LoVo (cell line): ENCODE measurements at places on chromosomes 3 and 15.

DNA sequence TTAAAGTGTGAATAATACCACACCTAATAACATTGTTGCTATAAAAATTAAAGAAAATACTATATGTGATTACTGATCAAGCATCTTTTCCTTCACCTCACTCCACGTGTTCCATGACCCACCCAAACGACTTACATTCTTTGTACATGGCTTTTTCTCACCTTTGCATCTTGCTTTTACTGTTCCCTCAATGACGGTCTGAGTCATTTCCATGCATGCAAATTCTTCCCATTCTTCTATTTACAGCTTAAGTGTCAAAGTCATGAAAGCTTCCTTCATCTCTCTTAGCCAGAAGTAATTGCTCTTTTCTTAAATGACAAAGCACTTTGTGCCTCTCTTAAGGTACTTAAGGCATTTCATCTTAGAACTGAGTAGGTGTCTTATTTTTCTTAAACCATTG lies 64.0 kb downstream of the GREM1 start:
- DNase-seq, result no peak

GRCh38 chr3:164186095-164186494 lies 892.2 kb downstream of the SI start:
- DNase-seq, result no peak

- no peak for DNase-seq
These were observed 49.4 kb downstream of the RBMS3 start for GRCh38 chr3:29329986-29330890.

DNA sequence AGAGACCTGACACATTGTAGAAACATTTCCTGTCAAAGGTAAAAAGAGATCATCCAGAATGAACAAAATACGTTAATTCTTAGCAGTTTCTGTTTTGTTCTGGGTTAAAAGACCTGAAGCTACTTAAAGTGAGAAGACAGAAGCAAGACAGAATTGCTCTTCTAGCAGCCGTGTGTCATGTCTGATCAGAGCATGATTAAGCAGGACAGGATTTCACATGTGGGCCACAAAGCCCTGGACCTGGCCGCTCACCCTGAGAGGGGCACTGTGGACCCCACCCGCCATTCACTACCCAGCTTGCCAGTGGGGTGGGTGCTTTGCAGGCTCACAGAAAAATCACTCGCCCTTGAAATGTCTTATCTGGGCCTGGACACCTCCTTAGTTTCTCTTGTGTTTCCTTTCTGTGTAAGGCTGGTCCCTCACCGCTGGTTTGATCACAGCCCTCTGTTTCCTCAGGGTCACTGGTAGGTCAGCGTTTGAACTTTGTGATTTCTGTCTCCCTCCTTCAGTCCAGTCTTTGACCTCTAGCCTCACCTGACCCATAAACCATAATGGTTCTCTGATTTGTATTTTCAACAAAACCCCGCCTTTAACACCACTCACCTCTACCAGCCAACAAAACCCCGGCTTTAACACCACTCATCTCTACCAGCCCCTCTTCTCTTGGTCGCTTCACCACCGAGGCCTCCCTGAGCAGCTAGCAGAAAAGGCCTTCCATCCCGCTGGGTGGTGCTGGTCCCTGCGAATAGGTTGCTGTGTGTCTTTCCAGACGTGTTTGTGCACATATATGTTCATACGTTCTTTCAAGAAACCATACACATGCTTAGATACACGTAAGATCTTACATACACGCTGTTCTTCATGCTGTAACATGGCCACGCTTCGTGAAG lies 185.0 kb downstream of the OR4M2 start:
- DNase-seq, result no peak

GRCh38 chr3:127422663-127423375 lies 135.0 kb upstream of the PRR20G start:
- DNase-seq, result no peak

GRCh38 chr3:146184241-146185015 lies 23.4 kb upstream of the PLOD2 start:
- peak; percentile 43 for DNase-seq

DNA sequence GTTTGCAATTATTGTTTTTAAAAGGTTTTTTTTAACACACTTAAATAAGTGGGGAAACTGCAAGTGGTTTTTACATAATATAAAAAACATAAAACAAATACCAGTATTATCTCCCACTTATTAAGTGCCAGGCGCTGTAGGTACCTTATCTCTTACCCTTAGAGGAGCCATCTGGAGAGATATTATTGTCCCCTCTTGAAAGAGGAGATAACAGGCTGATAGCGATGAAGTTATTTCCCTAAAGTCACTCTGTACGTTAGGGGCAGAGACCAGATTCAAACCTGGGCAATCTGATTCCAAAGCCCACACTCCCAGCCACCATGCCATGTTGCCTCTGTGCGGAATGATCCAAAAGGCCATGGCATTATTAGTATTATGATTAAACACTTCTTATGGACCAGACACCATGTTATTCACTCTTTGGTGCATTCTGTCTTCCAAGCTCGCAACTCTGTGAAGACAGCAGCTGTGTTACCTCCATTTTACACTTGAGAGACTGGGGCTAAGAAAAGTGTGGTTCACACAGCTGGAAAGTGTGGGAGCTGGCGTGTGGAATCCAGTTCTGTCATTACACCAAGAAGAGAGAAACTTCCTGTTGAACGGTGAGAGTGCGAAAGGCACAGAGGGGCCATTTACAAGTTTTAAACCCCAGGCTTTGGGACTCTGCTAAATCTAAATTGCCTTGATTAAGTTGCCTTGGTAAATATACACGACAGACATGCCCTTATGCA lies 79.9 kb upstream of the MITF start:
- DNase-seq, result no peak

DNA sequence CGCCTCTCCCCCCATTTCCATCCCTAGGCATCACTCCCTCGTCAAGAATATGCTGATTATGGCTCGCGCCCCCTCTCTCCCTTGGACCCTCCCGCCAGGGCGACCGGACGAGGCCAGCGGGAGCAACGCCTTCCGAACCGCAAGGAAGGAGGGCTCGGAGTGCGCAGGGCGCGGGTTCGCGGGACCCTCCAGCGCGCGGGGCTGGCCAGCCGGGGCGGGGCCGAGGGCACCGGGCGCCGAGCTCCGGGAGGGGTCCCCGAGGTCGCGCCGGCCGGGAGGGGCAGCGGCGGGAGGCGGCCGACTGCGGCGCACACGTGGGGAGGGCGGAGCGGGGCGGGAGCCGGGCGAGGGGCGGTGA lies 483 bp downstream of the EHD4 start:
- DNase-seq, result no peak

DNA sequence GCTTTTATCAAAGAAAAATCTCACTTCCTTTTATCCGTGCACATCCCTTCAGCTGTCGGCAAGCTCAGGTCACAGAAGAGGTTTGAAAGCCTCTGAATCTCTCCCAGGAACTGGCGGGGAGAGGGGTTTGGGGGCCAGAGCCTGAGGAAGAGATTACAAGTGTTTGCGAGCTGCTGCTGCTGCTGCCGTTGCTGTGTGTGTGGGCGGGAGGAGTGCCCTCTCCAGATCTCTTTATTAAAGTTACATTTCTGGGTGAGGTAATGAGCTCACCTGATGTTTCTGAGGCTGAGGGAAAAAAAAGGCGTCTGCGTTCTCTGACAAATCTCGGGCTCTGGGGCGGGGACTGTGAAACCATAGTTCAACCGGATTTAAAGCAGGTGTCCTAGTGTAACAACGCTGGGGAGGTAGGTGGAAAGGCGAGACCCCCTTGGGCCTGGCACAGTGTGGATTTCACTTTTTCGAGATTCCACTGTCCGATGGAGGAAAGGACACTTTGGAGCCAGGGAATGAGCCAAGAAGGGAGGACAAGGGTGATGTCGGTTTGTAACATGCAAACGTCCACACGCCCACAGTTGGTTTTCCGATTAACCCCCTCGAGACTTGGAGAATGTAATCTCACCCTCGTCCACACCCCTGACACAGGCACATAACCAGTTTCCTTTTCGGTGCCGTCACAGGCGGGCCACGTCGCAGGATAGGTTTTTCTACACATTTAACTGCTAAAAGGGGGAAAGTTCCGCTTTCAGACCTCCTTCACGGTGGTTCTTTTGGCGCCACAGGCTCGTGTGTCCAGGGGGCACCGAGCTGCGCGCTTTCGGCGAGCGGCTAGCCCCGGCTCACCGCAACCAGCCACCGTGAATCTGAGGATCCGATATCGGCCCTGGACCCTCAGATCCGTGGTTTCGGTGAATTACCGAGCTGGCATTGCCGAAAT lies 2.1 kb downstream of the ALCAM start:
- peak; percentile 80 for DNase-seq

- no peak for DNase-seq
These were observed 157.5 kb downstream of the NUP210 start for GRCh38 chr3:13262493-13263211.

DNA sequence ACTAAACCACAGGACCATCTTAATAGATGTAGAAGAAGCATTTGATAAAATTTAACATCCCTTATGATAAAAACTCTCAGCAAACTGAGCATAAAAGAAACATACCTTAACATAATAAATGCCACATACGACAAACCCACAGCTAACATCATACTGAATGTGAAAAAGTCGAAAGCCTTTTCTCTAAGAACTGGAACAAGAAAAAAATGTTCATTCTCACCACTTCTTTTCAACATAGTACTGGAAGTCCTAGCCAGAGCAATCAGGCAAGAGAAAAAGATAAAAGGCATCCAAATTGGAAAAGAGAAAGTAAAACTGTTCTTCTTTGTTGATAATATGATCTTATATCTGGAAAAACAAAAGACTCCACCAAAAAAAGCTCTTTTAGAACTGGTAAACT lies 134.2 kb downstream of the RPL22L1 start:
- DNase-seq, result no peak

- peak; percentile 50 for DNase-seq
These were observed 11.4 kb downstream of the NEK10 start for GRCh38 chr3:27357665-27358258.

GRCh38 chr15:101358895-101359294 lies 63.8 kb upstream of the SNRPA1 start:
- DNase-seq, result no peak
